ENCODE measurements at places on chromosomes 13 and 19.

DNA sequence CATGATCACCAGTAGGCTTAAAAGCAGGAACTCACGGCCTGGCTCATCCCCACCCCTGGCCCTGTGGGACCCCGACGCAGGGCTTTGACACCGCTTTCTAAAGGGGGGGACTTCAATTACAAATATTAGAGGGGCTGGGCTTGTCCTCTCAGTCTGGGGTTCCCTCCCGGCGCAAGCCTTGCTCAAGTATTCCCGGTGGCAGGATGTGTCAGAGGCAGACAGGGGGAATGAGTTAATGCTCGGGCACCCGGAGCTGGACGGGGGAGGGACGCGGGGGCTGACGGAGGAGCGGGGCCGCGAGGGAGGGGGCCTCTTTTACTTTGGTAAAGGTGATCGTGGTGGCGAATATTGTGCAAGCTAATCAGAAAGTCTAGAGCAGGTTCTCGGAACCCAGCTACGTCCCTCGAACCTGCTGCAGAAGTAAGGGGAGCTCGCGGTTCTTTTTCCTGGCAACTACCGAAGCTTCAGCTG is 1.1 kb downstream of the FGF14 start:
- no peak for DNase-seq

DNA sequence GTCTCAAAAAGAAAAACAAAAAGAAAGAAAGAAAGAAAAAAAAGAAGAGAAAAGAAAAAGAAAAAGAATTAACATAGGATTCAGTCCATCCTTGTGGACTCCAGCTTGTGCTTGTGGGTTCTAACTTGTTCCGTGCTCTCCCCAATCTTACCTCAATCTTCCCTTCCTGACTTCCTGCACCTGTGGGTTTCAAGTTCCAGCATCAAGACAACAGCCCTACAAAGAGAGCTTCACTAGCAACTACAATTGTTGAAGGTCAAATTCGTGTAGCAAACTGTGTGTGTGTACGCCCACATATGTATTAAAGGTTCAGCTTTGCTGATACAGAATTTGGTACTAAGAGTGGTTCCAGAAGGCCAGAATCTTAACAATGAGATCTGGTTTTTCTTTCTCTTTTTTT is 25.3 kb downstream of the FXYD5 start:
- DNase-seq: no peak

GRCh38 chr19:7965921-7966665 is 22.6 kb upstream of the TIMM44 start:
- no peak for DNase-seq

- no peak for DNase-seq
These were observed 150.9 kb downstream of the URI1 start for GRCh38 chr19:30092721-30093569.

- no peak for DNase-seq
These were observed 93.4 kb upstream of the SLITRK1 start for GRCh38 chr13:83975655-83976165.
